MG63 (cell line): ENCODE measurements at places on chromosomes 16 and 17.
A peak's percentile ranks its signal among the peaks of the same experiment; 100 is the strongest.

DNA sequence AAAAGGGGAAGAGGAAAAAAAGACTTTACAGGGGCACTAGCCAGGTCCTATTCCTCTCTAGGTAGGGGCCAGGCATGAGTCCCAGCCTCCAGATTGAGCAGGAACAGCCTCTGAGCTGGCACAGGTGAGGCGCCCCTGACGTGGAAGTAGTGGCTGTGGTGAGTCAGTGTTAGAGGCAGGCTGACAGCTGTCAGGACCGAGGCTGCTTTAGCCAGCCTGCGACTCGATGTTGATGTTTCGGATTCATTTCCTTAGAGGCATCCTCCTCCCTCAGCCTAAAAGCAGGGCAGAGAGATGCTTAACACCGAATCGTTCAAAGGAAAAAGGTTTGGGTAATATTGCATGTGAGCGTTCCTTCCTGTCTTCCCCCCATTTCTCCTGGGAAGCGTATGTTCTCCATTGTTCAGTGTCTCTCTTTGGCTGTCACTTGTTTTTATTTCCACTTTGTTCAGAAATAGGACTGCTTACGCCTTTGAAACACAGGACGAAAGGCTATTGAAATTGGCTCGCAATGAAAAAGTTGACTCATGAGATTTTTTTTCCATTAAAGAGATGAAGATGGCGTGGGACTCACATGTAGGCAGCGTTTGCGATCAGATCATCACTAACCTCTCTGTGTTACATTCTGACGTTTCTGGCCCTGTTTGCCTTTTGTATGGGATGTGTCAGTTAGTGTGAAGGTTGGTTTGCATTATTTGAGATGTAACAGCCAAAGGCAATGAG is 1.3 kb downstream of the KIAA0513 start:
- peak; percentile 21 for DNase-seq

DNA sequence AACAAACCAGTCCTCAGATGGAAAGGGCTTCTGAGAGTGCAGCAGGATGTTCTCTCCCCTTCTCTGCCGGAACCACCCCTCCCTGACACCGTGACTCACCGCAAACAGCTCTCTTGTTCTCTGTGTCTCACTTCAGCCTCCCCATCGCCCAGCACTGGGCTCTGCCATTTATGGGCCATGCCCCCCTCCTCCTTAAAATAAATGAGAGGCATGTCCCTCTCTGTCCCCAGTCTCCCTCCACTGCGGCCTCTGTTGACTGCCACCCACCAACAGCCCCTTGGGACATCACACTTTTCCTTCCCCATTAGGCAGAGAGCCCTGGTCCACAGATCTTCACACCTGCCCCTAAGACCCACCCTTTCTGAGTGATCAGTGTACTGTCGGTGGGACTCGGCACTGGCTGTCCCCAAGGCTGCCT is 6.3 kb downstream of the CCDC102A start:
- DNase-seq, result peak; percentile 62

GRCh38 chr17:50055055-50055425 is 870 bp upstream of the ITGA3 start:
- no peak for DNase-seq

DNA sequence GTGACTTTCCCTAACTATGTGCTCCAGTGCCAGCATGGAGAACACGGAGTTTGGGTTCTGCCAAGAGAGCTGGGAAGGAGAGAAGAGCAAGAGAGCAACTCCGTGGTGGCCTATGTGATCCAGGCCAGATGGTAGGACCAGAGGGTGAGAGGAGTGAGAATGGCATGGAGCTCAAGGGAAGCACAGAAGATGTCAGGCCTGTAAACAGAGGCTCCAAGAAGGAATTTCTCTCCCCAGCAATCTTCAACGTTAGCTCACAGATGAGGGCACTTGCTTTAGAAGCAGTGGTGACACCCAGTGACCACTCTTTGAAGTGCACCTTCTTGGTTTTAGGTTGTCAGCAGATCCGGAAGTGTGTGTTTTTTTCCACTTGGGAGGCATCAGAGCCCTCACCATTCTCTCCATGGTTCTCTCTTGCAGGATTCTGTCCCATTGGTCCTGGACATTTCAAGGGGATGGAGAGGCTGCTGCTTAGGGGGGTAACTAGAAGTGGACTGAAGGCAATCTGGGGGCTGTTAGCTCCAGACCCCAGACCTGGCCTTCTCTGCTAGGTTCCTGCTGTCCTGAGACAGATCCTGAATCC is 18.1 kb upstream of the TMEM98 start:
- peak; percentile 64 for DNase-seq

DNA sequence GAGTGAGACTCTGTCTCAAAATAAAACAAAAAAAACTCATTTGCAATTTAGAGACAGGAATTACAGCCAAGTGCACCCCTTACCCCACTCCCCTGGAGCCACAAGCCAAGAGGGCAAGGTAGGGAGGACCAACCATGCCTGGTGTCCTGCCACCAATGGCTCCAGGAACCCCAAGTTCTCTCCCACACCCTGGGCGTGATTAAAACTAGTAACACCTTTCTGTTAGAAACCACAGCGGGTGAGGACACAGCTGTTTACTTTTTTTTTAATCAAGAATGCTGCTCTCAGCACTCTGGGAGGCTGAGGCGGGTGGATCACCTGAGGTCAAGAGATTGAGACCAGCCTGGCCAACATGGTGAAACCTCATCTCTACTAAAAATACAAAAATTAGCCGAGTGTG is 38.1 kb downstream of the ANKRD11 start:
- no peak for DNase-seq

DNA sequence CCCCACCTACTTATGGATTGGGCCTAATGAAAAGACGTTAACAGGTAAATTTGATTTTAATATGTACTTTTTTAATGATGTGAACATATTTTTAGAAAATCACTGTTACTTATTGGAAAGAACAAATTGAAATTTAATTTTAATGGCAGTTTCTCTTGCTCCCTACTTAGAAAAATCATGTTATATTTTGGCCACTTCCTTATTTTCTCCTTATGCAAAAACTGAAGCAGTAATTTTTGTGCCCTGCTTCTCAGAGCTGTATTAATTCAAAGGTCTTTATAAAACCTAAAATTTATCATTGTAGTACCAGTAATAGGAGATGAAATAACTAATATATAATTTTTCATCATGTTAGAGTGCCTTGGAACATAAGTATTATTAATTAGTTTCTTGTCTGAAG is 2.8 kb downstream of the ZPBP2 start:
- DNase-seq, result no peak

DNA sequence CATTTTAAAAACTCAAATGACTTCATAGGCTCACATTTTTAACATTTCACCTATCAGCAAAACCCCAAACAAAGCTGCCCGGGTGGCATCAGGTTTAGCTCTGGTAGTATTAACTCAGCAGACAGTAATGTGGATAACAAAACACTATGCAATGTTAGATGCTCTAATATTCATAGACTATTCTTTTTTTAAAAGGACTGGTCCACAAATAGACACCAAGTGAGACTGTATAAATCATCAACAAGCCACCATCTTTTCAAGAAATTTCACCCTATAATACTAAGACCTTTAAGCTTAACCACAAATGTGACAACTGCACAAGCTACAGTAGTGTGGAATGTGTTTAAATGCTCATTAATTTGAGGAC is 20.2 kb downstream of the SNN start:
- DNase-seq, result no peak

- no peak for DNase-seq
Measured at GRCh38 chr16:3118846-3119245, 6.5 kb downstream of the ZNF205 start.

DNA sequence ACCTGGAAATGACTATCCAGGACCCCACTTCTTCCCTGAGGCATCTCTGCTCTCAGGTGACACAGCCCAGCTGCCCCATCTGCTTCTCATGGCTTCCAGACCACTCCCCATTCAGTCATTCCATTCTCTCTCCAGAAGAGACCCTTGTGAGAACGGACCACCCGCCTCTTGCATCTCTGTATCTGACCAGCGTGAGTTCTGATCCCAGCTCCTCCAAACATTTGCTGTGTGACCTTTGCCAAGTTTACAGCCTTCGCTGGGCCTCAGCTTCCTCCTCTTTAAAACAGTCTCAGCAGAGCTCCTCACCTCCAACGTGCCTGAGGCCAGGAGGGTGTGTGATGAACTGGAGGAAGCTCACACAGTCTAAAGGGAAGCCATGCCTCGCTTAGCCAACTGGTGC is 39.6 kb downstream of the C16orf82 start:
- no peak for DNase-seq

DNA sequence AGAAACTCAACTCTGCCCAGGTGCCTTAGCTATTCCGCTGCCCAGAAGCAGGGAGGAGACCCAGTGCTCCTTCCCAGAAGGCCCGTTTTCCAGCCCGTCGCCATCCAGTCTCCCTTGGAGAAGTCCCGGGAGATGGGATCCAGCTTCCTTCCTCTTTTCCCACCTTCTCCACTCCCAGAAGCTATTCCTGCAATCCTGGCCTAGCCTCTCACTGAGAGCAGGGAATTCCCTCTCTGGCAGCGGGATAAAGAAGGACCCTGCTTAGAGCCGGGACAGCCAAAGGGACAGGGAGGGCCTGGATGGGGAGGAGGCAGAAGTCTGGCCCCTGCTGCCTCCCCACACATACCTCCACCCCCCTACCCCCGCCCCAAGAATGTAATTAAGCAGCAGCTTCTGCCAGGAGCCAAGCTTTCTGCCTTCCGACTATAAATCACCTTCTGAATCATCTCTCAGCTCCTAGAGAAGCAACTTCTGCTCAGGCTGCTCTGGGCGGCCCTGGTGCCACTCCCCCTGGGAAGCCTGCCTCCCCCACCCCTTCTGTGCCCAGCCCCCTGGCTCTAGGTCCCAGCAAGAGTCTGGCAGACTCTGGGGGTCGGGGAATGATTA is 6.4 kb downstream of the WNT3 start:
- DNase-seq, result peak; percentile 38

DNA sequence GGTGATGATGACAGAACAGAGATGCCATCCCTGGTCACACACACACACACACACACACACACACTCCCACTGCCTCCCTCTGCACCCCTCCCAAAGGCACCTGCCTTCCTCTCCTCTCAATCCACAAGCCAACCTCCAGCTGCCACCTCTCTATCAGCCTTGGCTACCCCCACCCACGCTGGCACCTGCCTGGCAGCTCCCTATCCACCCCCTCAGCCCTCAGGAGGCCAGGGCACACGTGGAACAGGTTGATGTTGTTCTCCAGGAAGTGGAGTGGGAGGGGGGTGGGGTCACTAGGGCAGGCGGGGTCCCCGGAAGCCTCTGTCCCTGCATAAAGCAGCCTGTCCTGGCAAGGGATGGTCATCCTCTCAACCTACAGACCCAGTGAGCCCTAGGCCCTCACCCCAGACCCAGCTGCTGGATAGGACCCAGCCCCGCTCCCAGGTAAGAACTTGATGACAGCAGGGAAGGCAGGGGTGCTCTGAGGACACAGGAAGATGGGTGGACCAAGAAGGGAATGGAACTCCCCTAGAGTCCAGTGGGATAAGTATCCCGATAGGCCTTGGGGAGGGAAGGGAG is at the start of gene GSDMA:
TSS of gene GSDMA (plus strand) at position 363 of the 579 bp plus-strand sequence. CDS start 2,684 bp downstream, outside the sequence.
- DNase-seq, result no peak

GRCh38 chr17:4635823-4636375 is 5.6 kb downstream of the ALOX15 start:
- no peak for DNase-seq

DNA sequence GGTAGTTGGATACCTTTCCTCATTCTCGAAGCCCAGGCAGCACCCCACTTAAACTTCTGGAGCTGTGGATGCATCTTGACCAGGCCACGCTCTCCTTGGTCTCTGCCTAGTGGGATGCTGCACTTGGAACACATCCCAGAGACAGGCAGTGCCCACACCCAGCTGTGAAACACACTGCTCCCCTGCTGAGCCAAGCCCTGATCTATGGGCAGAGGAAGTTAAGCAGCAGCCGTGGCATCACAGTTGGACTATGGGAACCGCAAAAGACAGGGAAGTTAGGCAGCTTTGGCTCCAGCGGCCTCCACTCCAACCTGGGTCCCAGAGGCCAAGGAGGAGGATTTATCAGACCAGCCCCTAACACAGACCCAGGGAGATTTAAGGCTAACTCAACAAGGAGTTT is 284.8 kb upstream of the CCL2 start:
- no peak for DNase-seq

DNA sequence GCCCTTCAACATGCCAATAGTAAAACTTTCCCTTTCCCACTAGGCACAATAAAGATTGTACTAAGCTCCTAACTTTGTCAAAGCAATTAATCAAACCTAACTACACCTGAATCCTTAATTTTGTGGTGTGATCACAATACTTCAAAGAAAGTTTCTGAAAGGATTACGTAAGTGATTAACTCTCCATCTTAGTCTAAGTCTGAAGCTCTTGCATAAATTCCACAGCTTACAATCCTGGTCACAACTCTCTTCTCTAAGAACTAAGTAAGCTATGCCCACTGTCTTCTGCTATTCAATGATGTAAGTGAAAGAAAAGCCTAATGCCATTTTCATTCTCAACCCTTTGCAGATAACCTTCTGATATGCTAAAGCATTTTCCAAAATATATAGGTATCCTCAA is 15.4 kb downstream of the SIAH1 start:
- DNase-seq, result no peak

- no peak for DNase-seq
Measured at GRCh38 chr16:49362230-49362629, 11.4 kb upstream of the C16orf78 start.

DNA sequence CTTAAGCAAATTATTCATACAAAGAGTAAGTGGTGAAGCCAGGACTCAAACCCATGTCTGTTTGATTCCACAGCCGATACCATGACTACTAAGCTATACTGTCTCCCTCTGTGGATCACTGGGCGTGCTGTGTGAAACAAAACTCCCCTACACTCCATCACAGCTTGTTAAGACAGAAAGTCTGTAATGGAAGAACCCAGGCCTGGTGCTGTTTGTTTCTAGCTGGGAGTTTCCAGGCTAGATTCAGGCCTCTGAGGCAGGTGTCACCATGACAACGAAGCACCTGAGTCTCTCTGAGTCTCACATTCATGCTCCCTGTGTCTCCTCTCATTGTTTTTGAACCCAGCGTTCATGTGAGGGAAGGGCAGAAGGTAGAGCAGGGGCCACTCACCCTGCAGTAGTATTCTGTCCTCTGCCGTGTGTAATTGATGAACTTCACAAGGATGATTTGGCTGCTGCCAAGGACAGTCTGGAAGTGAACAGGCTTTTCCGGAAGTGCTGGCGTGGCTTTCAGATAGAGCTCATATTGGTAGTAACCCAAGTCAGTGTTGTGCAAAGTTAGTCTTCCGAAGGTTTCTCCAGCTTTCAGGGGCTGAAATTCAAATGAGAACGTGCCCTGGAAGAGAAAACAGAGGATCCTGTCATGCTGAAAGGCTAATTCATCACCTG is 8.6 kb upstream of the VAC14 start:
- no peak for DNase-seq
